CD8-positive, alpha-beta memory T cell (primary cell): ENCODE measurements at places on chromosomes 12 and 14. TPM values are rescaled to one million over a fixed set of nuclear protein-coding genes. Genes with fewer than 3 reads are reported as not detected.

DNA sequence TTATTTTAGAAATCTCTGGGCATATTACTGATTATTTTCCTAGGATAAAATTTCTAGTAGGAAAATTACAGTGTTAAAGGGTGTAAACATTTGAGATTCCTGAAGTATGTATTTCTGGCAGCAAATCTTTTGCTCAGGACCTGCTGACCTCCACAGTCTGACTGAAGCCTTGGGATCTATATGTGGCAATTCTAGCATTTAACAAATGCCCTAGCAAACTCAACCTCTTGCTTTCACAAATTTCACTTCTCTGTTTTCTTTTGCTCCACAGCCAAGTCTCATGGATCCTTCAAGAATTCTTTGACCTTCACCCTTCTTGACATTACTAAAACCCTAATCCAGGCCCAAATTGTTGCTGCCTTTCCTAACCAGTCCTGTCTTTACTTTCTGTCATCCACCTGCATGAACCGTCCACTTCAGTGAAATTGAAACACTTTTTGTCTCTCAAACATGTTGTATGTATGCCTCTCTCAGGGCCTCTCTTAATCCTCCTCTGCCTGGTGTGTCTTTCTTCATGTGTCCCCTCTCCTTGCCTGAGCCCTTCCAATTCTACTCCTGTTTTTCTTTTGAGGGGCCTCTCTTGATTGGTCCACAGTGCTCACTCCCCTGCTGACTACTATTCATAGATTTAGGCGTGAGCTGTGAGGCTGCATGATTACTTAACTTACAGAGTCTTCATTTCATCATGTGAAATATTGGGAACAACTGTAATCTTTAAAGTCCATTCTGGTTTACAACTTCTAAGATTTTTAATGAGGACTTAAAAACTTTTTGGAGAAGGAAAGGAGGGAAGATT, 5.1 kb upstream of the DYRK4 start:
- DNase-seq: no peak
- no peak overlapping the region for H3K4me3 ChIP-seq

The KLRK1 gene
- 161 TPM for total RNA-seq

- H3K4me1 ChIP-seq: no peaks in the 10 kb centered on the region
- H3K27me3 ChIP-seq: peaks cover 22% of the 10 kb centered on the region
- no peak for DNase-seq
- no peaks in the 10 kb centered on the region for H3K36me3 ChIP-seq
- H3K4me3 ChIP-seq: no peak overlapping the region
- H3K27ac ChIP-seq: no peak overlapping the region
Observed at GRCh38 chr12:114668151-114668885, 15.7 kb downstream of the TBX3 start.

The CLEC14A gene
- not detected for total RNA-seq

DNA sequence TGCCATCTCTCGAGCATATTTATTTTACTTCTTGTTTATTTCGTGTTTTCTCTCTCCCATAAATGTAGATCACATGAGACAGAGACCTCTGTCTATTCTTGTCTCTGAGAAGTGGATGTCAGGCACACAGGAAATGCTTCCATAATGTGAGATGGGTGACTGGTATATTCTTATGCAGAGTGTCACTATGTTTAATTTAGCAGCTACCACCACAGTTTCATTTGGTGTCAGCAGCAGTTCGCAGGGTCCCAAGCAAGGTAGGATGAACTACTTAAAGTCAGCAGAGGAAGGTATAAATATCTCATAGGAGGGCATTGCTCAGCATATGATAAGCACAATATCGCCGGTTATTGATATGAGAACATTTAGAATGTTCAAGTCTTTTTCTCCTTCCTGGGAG, 180.9 kb upstream of the CNTN1 start:
- no peak overlapping the region for H3K27ac ChIP-seq
- H3K4me3 ChIP-seq: no peak overlapping the region
- H3K36me3 ChIP-seq: no peaks in the 10 kb centered on the region
- DNase-seq: no peak
- H3K4me1 ChIP-seq: no peaks in the 10 kb centered on the region

The PPP1R36 gene
- 0.22 TPM for total RNA-seq

DNA sequence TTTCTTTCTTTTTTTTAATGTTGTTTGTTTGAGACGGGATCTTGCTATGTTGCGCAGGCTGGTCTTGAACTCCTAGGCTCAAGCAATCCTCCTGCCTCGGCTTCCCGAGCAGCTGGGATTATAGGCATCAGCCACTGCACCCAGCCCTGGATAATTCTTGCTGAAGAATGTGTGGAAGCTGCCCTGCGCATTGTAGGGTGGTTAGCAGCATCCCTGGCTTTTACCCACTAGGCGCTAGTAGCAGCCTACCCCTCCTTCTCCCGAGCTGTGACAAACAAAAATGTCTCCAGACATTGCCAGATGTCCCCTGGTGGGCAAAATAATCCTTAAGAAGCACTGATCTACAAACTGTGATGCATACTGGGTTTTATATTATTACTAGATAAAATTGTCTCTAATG, 6.6 kb downstream of the DCAF4 start:
- H3K36me3 ChIP-seq: no peaks in the 10 kb centered on the region
- no peaks in the 10 kb centered on the region for H3K27me3 ChIP-seq
- H3K4me1 ChIP-seq: no peaks in the 10 kb centered on the region

The CSRP2 gene
- total RNA-seq: 0.77 TPM

DNA sequence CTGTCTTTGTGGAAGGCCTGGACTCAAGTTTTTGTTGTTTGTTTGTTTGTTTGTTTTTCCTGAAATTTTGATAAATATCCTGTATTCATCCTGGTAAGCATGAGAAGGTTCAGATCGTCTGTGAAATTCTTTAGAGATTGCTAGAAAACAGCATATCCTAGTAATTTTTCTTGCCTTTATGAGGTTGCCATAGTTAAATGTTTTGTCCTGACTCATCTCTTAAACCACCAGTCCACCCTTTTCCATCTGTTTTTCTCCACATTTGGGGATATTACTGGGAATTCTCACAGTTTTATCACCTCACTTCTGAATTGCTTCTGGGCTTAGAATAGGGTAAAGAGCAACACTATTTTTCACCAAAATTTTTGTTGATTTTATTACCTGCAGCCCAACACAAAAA, 248.3 kb downstream of the FBXL14 start:
- DNase-seq: no peak
- no peaks in the 10 kb centered on the region for H3K4me1 ChIP-seq
- no peaks in the 10 kb centered on the region for H3K36me3 ChIP-seq
- H3K4me3 ChIP-seq: no peak overlapping the region
